ENCODE measurements at places on chromosomes 13 and 19.

GRCh38 chr13:78632996-78633395, 26.0 kb downstream of the OBI1 start:
- DNase-seq, result no peak

- no peak for DNase-seq
Observed at GRCh38 chr19:44955505-44956439, 592 bp downstream of the CLPTM1 start.

GRCh38 chr13:73981595-73981994, 152.6 kb downstream of the KLF12 start:
- no peak for DNase-seq

- no peak for DNase-seq
Observed at GRCh38 chr13:100954430-100955305, 280.1 kb upstream of the TMTC4 start.

DNA sequence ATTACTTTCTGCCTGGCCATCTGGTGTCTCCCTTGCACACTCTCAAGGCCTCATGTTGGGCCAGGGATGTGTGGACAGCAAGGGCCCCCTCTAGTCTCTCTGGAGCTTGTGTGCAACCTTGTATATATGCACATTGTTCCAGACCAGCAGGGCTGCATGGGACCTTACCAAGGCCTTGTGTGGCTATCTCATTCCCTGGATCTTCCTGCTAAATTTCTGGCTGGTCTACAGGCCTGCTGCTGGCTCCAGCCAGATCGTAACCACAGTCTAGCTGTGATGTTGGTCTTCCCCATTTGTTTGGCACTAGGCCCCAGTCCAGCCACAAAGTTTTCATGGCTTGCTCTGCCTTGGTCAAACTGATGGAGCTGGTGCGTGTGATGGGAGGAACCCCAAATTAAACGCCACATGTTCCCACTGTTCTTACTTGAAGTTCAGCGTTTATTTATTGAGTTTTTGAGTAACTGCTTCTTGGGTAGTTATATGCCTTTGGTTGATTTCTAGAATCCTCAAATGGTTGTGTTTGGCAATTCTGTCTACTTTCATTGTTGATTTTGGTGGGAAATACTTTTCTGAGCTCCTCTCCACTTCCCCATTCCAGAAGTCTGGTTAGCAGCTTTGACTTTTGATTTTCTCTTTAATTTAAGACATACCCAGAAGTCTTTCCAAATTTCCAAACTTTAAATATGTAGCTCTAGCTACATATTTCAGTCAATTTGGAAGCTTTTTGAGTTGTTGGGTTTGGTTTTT, 56.4 kb downstream of the SIPA1L3 start:
- no peak for DNase-seq

- DNase-seq, result no peak
Observed at GRCh38 chr19:42168206-42168605, 36.0 kb upstream of the POU2F2 start.

GRCh38 chr13:70568571-70568970, 460.3 kb upstream of the KLHL1 start:
- DNase-seq, result no peak

DNA sequence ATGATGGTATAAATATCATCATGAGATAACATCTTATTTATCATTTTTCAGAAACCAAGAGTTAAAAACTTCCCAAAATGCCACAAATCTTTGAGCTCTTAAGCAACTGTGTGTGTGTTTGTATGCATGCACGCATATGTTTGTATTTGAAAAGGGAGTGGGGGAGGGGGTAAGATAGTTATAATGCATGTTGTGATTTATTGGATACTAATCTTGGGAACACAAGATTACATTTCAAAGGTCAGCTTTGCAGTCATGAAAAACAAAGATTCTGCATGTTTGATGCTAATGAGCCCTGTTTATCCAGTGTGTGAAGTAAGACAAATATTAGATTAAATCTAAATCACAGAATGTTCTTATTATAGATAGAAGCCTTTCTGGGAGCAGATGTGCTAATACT, 355.9 kb downstream of the DCT start:
- DNase-seq, result no peak

GRCh38 chr19:48539503-48540096, 12.4 kb upstream of the SULT2B1 start:
- DNase-seq, result no peak

GRCh38 chr13:67071918-67072598, 158.1 kb downstream of the PCDH9 start:
- DNase-seq, result no peak

- DNase-seq, result no peak
Observed at GRCh38 chr13:26895808-26896466, 135.4 kb upstream of the GPR12 start.
